ENCODE measurements at places on chromosomes 5 and 9.
A peak's percentile ranks its signal among the peaks of the same experiment; 100 is the strongest.

- DNase-seq: no peak
These were observed 12.1 kb upstream of the PTAR1 start for GRCh38 chr9:69771775-69772418.

GRCh38 chr9:35731415-35732184, 395 bp downstream of the TLN1 start:
- DNase-seq: no peak

GRCh38 chr5:116571568-116572349, 2.9 kb downstream of the SEMA6A start:
- no peak for DNase-seq

- no peak for DNase-seq
These were observed 48.3 kb upstream of the RIC1 start for GRCh38 chr9:5580650-5581049.

DNA sequence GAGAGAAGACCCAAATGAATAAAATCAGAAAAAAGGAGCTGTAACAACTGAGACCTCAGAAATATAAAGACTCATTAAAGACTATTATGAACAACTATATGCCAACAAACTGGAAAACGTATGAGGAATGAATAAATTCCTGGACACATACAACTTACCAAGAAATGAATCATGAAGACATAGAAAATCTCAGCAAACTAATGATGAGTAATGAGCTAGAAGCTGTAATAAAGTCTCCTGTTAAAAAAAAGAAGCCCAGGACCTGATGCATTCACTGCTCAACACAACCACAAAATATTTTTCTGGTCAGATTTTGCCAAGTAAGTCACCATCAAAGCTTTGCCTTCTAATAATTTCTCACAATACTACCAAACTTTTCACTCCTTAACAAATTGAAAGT, 666.7 kb downstream of the LRRC70 start:
- peak; percentile 17 for DNase-seq

- DNase-seq: no peak
These were observed 7.7 kb downstream of the FREM1 start for GRCh38 chr9:14902561-14902960.

- no peak for DNase-seq
These were observed 11.0 kb upstream of the FAM120AOS start for GRCh38 chr9:93464395-93464794.

DNA sequence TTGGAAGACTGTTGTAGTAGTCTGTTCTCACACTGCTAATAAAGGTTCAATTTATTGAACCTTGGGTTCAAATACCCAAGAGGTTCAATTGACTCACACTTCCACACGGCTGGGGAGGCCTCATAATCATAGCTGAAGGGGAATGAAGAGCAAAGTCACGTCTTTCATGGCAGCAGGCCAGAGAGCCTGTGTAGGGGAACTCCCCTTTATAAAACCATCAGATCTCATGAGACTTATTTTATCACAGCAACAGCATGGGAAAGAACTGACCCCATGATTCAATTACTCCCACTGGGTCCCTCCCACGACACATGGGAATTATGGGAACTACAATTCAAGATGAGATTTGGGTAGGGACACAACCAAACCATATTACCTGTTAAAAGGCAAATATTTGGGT, 268.2 kb downstream of the TMEM167A start:
- DNase-seq: no peak

DNA sequence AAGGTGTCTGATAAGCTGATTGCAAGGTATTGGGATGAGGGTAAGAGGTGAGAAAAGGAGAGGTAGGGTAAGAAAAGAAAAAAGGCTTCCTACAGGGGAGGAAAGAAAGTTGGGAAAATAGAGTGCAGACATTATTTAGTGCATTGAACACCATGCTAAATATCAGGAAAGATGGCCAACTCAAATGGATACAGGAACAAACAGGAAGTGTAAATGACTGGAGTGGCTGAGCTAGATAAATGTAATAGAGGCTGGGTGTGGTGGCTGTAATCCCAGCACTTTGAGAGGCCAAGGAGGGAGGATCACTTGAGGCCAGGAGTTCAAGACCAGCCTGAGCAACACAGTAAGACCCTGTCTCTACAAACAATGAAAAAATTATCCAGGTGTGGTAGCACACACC, 32.2 kb downstream of the OTP start:
- DNase-seq: no peak

DNA sequence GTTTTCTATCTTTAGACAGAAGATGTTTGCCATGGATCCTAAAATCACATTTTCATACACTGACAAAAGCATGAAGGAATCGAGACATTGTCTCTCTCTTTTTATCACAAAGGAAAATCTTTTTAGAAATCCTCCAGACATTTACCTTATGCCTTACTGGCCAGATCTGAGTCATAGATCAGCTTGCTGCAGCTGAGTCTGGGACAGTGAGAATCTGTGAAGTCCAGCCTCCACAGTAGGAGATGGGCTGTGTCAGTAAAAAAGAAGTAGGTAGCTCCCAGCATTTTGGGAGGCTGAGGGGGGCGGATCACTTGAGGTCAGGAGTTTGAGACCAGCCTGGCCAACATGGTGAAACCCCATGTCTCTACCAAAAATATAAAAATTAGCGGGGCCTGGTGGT, 333.4 kb upstream of the ZNF462 start:
- DNase-seq: no peak

DNA sequence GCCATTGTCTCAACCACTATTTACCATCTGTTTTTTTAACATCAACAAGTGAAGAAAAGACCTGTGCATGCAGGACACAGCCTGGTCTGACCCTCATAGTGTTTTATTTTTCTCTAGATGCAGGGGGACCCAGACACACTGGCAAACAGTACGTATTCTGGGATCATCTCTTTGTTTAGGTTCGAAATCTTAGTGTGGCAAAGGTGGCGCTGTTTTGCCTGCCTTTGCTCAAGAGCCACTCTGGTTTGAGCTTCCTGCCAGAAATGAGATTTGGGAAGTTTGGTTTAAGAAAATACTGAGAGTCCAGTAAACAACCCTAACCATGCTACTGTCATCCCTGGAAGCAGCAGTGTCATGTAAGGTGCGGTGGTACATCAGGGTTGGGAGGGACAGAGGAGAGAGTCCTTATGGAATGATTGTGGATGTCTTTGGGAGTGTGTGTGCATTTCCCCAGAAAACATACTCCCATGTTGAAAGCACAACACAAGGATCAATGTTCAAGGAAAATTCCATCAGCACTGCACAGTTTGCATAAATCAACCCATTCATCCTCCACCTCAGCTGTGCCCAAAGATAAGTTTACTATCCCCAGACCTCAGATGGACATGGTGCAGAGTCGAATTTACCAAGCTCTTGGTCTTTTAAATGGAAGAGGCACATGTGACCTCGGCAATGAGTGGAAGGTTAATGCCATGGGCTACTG, 34.0 kb upstream of the FLT4 start:
- no peak for DNase-seq

DNA sequence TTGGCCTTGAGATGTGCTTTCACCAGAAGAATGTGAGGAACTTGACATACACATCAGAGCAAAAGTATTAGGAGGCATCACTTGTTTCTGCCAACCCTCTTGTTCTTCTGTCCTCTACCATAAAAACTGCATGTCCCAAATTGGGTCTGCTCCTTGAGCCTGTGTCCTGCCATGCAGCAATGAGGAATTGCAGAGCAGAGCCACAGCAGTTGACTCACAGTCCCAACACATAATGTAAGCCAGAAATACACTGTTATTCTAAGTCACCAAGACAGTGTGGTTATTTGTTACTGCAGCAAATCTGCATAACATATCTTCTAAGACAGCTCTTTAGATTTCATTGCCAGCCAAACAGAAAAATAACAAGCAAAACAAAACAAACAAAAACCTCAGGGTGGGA, 598.2 kb downstream of the PRELID2 start:
- no peak for DNase-seq

DNA sequence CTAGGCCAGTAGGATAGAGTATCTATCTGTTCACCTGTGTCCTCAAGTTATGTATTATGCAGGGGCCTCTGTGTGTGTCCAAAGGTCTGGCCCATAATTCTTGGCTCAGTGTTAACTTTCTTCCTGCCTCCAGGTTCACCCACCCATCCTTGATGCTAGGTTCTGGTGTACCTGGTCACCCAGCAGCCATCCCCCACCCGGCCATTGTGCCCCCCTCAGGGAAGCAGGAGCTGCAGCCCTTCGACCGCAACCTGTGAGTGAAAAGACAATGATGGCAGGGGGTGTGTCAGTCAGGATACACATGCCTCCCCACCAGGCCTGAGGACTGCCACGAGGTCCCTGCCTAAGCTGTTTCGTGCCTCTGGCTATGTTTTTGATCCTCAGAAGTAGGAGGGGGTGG, 27.6 kb downstream of the TCF7 start:
- DNase-seq: no peak

- DNase-seq: peak; percentile 27
These were observed 100.1 kb upstream of the TNFAIP8 start for GRCh38 chr5:119255571-119256356.

- peak; percentile 69 for DNase-seq
These were observed 6.1 kb upstream of the ANGPTL2 start for GRCh38 chr9:127128341-127129072.
